ENCODE measurements at places on chromosomes 1 and 21.

GRCh38 chr1:228218513-228219244, 10.8 kb downstream of the OBSCN start:
- DNase-seq, result no peak

DNA sequence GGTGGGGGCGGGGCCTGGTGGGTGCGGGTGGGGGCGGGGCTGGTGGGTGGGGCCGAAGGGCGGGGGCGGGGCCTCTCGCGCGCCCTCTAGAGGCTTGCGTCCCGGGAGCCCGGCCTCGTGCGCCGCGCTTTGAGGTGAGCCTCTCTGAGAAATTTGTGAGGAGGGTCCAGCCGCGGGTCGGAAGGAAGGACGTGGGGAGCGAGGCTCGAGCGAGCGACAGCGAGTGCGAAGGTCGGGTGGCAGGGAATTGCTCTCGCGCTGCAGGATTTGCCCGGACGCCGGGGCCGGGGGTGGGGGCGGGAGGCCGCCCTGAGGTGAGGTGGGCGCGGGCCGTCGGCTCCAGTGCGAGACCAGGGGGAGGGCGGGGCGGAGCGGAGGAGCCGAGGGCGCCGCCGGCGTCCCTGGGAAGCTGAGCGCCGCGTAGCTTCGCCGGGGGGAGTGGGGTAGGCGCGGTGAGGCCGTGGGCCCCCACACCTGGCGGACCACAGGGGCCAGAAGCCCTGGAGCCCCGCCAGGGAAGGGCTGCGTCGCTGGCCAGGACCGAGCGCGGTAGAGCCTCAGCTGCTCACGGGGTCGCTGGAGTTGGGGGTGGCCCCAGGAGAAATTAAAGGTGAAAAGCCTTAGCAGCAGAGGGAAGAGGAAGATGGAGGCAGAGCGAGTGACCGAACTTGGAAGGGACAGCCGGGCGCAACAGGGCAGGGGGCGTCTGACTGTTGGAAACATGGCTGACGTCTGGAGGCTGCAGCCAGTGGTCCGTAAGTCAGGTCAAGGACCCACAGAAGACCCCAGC, 754 bp upstream of the LSS start:
- peak; percentile 16 for DNase-seq

DNA sequence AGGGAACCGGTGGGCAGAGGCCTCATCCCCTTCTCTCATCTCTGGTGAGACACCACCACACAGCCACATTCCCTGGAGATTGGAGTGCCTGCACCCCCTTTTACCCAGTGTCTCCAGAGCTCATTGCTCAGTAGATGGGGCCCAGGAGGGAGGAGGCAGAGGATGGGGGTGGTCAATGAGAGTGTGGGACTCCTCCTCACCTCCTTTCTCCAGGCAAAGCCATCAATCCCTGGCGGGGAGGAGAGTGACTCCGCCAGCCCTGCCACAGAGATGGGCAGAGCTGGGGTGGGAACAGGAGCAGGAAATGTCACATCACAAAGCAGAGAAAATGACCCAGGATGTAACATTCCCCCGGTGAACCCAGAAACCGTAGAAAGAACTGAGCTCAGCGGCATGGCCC, 117.2 kb downstream of the MATN1 start:
- no peak for DNase-seq

GRCh38 chr1:46096269-46097148, 35.9 kb downstream of the PIK3R3 start:
- DNase-seq, result no peak

DNA sequence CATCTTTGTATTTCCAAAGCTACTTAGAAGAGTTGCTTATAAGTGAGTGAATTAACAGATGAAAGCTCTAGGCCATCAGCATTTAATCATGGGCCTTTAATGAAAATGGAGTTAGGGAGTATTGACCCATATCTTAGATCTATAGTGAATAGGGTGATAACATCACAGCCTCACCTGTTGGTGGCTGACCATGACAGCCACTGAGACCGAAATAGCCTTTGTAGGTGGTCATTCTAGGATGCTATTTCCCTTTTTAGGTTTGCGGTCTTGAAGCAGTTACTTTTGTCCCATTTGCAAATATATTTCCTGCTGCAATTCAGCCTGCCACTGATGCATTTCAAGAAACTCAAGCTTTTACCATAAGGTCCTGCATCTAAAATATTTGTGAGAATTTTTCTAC, 410.1 kb upstream of the LYPLAL1 start:
- no peak for DNase-seq

DNA sequence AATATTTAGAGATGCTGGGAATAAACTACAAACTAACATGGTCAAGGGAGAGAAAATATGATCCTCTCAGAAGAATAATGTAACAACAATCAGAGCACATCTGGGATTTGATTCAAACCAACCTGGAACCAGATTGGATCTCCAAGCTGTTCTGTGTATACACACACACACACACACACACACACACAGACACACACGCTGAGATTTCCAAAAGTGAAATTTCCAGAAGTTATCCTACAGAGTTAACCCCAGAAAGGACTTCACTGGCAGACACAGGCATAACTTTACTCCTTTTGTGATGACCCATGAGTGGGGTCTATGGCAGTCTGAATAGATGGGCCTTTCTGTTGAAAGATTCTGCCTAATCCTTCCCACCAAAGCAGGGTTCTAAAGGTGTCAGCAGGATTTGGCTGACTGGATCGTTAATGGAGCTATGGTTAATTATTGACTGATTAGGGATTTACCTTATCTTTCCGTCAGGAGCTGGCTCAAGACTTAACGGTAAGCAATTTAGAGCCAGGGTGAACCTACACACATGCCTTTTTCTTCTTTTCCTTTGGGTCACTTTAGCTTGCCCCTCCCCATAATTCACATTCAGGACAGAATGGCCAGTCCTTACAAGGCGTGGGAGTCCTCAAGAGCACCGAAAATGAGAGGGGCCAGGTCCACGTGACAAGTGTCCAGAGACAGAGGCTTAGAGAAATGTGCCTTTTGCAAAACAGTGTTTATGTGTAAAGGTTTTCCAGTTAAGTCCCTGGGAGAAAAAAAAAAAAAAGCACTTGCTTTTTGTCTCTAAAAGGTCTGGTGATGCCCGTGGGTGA, 10.9 kb upstream of the PROX1 start:
- DNase-seq, result no peak

- DNase-seq, result peak; percentile 64
Observed at GRCh38 chr1:20521960-20522861, 14.3 kb upstream of the MUL1 start.

DNA sequence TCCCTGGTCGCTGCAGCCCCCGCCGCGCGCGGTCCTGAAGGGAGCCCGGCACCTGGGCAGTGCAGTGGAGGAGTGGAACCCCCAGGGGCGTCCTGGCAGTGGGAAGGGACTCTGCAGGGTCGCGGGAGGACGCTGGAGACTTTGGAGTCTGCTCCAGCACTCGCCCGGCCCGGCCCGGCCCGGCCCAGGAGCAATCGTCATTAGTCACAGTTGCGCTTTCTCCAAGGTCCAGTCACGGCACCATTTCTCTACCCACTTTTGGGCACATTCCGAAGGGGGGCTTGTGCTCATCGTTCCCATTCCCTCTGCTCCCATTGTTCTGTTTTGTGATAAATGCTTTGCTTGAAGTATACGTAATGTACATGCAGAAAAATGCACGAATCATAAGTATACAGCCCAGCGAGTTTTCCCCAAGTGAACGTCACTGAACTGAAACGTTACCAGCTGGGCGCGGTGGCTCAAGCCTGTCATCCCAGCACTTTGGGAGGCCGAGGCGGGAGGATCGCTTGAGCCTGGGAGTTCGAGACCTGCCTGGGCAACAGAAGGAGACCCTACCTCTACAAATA, 999 bp downstream of the THAP3 start:
- no peak for DNase-seq

DNA sequence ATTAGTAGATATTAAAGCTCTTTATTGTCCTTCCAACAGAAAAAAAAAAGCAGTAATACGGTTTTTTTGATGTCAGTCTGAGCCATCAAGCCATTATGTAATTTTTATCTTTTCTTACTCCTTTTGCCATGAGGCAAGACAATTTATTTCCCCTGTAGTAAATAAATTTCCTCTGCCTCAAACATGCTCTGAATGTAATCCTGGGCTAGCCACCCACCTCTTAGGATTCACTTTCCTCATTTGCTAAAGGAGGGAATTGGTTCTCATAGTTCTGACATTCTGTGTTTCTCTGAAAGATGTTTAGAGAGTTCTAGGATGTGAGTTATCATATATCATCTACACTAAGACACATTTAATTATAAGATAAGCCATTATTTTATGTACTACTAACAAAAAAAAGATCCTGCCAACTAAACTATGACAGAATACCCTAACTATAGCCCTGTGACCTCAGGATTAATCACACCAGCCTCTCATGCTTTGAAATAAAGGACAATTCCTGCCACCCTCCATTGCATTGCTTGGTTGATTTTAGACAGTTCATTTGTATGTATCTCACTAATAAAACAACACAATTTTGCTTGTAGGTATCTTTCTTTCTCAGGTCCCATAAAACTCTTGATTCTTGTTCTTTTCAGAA, 34.0 kb upstream of the RAP1A start:
- DNase-seq, result no peak

GRCh38 chr1:221117133-221117532, 237.9 kb downstream of the HLX start:
- no peak for DNase-seq

GRCh38 chr21:28427394-28428022, 565.2 kb downstream of the LTN1 start:
- no peak for DNase-seq

GRCh38 chr1:2099886-2100779, 49.9 kb downstream of the PRKCZ start:
- peak; percentile 2 for DNase-seq

GRCh38 chr1:19014765-19015164, 58.3 kb upstream of the IFFO2 start:
- DNase-seq, result no peak

GRCh38 chr1:186617926-186618325, 62.3 kb downstream of the PTGS2 start:
- no peak for DNase-seq

DNA sequence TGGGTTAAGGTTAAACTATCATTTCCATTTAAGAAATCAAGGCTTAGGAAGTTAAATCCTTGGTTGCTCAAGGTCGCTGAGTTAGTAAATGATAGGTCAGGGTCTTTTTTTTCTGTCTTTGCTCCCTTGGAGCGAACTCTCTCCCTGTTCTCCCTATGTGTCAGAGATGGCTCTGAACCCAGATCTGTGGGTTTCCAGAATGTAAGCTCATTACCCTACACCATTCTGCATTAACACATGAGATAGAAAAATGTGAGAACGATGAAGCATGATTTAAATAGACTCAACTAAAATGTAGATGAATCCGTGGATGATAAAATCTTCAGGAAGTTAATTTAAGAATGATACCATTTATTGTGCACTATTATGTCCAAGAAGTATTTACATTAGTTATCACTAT, 25.0 kb upstream of the ST6GALNAC3 start:
- no peak for DNase-seq

GRCh38 chr1:92749024-92749634, 35.8 kb downstream of the EVI5 start:
- DNase-seq, result no peak

DNA sequence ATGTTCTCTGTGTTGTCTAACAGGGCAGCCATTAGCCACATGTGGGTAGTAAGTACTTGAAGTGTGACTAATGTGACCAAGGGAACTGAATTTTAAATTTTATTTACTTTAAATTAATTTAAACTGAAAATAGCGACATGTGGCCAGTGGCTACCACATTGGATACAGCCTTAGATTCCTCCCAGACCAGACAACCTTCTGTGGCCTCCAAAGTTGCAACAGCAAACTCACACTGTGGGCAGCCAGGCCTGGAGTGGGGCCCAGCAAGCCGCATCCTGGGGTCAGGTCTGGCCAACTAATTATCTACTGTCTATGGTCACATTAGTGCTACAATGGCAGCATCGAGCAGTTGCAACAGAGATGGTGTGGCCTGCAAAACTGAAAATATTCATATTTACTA, 11.7 kb downstream of the EIF2D start:
- no peak for DNase-seq

DNA sequence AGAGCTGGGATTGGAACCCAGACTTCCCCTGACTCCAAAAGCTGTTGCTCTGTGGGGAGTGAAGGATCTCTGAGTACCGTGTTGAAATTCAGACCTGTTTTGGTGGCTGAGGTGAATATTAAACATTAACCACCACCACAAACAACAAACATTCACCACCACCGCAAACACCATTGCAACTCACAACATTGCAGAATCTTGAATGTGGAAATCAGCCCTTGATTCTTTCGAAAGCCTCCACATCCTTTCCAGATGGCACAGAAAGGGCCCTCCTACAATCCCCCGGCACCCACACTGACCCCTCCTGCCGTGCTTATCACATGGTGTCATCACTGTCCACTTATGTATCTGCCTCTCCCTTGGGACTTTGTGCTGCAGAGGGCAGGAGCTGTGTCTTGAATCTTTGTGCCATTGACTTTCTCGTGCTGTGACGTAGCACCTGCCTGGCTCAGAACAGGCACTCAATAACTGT, 1.4 kb downstream of the CDA start:
- no peak for DNase-seq

- DNase-seq, result no peak
Observed at GRCh38 chr1:22638476-22639234, 2.2 kb downstream of the C1QA start.

GRCh38 chr1:169483500-169483966, 2.2 kb downstream of the SLC19A2 start:
- DNase-seq, result no peak

- DNase-seq, result no peak
Observed at GRCh38 chr1:26218906-26219494, 15.0 kb upstream of the CEP85 start.

- no peak for DNase-seq
Observed at GRCh38 chr1:175268720-175269119, 76.1 kb upstream of the KIAA0040 start.

- DNase-seq, result no peak
Observed at GRCh38 chr1:9006956-9007615, 19.1 kb downstream of the SLC2A7 start.

GRCh38 chr1:159790237-159790917, 9.6 kb downstream of the DUSP23 start:
- no peak for DNase-seq

DNA sequence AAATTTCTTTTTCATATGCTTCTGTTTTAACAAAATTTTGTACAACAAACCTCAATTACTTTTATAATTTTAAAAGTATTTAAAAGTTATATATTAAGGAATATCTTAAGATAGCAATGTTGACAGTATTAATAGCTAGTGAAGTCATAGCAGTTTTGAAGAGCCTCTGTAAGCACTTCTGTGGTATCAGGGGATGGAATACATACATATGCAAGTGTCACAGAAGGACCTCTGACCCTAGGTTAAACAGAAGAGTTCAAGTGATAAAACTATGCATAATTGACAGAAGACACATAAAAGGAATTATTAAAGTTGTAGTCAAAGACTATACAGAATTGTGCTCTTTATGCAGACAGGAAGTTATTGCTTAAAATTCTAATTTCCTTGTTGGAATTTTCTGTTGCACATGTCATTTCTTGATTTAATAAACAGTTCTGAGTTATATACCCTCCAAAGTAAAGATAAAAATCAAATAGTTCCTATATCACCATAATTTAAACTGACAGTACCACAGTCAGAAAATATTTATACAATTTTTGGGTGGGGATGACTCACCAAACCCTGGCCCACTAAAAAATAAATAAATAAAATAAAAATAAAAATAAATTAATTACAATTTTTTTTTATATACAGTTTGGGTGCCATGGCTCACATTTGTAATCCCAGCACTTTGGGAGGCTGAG, 27.1 kb downstream of the IPP start:
- DNase-seq, result no peak

Measured in T-helper 17 cell (primary cell).